ENCODE measurements at places on chromosomes 1 and 21.

- no peak for DNase-seq
Observed at GRCh38 chr1:109896681-109897080, 14.0 kb upstream of the CSF1 start.

DNA sequence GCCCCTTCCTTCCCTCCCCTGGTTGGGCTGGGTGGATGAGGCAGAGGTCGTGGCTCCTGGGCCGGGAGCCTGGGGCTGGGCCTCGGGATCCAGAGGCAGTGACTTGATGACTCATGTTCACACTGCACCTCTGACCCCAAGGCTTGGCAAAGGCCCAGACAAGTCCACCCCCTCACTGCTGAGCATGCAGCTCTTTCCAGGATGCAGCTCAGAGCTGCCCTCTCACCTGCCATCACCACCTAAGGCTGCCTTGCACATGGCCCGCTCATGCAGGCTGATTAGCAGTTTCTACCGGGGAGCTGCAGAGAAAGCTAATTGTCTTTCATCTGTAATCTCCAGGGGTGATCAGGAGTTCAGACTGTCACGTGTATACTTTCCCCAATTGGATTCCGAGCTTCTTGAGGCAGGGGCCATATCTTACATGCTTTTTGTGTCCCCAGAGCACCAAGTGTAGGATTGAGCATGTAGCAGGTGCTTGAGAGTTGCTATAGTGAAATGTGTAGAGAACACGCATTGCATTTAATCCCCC is 62.1 kb downstream of the LRRN2 start:
- DNase-seq: peak; percentile 54

GRCh38 chr1:207315435-207315834 is 6.0 kb upstream of the CD55 start:
- no peak for DNase-seq

GRCh38 chr1:198530953-198531352 is 9.5 kb downstream of the ATP6V1G3 start:
- DNase-seq: no peak

- DNase-seq: no peak
Observed at GRCh38 chr1:46372431-46372830, 21.7 kb upstream of the FAAH start.

All from RKO (cell line).